ENCODE measurements at places on chromosomes 3 and 15.

- no peak for DNase-seq
Observed at GRCh38 chr3:18919158-18919557, 229.2 kb upstream of the KCNH8 start.

DNA sequence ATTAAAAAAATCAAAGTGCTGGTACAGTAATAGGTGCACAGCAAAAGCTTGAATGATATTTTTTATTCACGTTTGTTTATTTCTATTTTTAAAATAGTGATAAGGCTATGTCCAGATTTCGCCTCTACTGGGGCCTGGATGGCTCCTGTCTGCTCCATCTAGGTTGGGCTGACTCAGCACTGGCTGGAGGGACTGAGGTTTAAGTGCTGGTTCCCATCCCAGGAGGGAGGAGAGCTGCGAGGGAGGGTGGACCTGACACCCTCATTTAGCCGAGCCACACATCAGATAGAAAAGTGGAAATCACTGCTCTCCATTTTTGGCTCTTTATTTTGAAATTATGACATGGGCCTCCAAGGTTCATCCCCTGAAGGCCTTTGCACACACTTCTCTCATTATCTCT lies 95.4 kb upstream of the AGBL1 start:
- no peak for DNase-seq

- no peak for DNase-seq
Observed at GRCh38 chr15:38782156-38782555, 217.5 kb upstream of the RASGRP1 start.

DNA sequence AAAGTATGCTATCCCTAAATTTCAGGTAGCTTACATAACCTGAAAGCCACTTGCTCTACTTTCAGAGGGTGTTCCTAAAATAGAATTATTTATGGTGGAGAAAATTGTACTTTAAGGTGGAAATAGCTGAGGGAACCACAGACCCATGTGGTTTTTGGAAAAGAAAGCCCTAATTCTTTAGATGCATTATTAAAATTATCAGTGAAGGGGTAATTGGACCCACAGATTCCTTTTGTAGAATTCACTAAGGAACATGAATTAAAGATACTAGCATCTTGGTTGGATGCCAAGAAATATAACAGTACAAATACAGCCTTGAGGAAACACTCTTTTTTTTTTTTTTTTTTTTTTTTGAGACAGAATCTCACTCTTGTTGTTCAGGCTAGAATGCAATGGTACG lies 37.8 kb downstream of the DPPA2 start:
- DNase-seq: no peak

DNA sequence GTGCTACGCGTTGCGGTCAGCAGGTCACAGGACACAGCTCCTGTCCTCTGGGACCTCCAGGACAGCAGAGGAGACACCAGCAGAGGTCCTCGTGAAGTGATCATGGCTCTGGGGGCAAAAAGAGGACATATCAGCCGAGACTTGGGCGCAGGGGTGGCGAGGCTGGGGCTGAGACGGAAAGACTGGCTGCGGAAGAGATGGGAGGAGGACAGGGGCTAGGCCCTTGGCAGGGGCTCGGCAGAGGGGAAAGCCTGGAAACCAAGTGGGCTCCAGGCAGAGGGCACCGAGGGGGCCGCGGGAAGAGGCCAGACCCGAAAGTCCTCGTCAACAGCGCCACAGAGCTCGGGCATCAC lies 4.9 kb upstream of the CFAP100 start:
- no peak for DNase-seq

DNA sequence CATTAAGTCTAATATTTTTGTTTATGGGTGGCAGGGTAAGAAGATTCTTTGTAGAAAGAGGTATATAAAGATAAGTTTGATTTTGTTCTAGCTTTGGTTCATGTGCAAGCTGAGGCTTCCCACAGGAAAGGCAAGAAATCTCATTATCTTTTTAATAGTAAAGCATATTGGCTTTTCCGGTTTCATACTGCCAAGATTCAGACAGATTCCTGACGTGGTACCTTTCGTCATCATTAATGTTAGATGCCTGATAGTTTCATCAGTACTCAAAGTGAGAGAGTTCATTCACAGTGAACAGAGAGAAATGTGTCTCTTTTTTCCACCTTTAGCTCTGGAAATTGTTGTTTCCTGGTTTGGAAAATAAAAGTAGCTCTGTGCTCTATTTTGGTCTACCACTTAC lies 16.5 kb downstream of the TPM1 start:
- DNase-seq: no peak

GRCh38 chr3:183626877-183627594 lies 8.4 kb upstream of the KLHL24 start:
- DNase-seq: no peak

DNA sequence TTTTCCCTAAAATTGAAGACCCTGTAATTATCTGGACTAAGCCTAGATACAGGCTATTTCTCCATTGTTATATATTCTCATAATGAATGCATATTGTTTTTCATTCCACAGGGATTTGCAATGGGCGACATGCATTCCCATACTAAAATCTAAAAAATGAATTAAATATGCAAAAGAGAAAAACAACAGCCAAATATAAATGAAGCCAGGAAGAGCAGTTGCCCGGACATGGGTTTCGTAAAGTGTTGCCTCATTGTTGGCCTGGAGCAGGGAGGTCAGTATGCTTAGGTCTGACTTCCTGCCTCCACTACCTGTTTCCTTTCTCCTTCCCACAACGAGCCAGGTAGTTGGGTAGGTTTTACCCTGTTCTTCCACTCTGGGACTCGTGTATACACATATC lies 27.1 kb upstream of the SLCO3A1 start:
- DNase-seq: no peak

DNA sequence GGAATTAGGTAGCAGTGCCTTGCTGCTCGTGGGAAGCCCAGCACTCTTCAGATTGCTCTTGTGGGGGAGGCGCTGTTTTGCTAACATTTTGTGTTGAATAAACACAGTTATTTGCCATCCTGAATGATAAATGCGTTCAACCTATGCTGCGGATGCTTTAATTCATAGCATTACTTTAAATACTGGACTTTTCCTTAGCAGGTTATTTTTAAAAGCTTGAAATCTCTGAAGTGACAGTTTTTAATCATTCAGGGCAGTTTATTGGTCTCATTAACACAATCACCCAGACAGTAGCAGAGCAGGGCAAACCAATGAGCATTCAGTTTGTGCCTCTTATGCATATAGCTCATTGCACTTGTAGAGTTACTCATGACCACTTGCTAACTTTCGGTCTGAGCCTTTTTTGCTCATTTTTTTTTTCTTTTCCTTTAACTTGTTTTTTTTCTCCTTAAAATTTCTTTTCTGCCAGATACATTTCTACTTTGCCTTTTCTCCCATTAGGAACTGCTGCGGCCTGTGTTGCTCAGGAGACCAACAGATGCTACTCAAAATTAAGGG lies 5.2 kb downstream of the CACNA2D3 start:
- no peak for DNase-seq

DNA sequence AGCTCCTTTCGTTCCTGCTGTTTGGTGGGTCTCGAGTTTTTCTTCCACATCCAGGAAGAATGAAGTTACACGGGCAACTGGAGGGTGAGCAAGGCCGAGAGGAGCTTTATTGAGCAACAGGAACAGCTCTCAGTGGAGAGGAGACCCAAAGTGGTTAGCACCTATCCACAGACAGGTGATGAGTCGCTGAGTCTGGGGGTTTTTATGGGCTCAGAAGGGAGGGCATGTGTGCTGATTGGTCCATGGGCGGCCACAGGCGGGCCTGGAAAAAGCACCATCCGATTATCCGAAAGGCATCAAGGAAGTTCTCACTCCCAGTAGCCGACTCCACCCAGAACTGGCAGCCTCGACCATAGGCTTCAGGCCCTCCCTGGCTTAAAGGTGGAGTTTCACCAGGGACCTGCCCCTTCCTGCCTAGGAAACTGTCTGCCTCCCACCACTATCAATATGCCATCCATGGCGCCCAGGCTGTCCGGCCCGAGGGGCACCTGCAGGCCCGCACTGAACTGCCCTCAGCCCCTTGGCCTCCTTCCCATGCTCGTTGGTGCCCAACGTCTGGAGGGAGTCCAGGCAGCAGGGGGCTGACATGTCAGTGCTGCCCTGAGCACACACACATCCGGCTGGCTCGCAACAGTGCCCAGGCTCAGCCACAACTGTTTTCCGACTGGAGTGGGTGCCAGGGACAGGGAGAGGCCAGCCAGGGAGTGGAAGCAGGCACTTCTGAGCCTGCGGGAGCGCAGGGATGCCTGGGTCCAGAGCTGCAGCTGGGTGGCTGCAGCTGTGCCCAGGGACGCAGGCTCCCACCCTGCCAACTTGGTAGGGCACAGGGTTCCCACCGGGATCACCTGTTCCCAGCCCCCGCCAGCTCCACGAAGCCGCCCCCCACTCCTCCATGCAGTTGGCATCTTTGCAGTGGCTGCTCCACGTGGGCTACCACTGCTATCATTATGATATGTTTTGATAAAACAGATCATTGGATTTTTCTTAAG lies 170.2 kb downstream of the FNDC3B start:
- no peak for DNase-seq

DNA sequence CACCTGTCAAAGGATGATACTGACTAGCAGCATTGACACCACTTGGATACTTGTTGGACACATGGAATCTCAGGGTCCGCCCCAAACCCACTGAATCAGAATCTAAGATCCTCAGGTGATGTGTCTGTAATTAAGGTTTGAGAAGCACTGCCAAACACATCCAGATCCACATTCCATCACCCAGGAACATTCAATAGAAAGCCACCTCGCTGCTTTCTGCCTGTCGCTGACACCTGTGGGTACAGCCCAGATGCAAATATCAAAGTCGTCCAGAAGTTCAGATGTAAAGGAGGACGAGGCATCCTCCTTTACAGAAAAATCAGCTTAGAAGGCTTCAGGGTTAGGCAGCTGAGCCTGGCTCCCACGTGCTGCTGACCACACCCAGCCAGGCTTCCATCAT lies 5.2 kb upstream of the RPS17 start:
- no peak for DNase-seq

DNA sequence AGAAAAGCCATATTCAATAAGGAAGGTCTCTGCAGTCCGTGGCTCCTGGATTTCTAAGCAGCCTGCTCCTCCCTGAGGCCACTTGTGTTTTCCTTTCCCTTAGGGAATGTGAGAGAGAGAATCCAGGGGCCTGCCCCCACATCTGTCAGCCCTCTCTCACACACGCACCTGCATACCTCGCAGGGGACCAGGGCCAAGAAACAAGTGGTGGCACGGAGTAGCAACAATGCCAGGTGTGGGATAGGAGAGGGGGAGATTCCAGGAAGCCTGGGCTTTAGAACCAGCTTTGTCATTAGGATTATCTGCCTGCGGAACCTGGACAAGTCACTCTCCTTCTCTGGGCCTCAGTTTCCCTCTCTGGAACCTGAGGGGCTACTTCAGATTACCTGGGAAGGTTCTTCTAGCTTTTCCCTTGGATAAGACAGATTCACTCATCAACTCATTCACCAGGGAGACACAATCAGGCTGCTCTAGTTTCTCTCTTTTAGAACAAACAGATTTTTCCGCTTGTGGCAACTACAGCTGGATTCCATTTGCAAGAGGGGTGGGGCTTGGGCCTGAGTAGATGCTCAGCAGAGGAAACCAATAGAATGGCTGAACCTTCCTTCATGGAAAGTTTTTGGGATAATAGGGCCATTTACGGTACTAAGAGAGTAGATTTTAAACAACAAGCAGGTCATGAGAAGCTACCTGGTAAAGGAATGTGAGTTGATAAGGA lies 19.5 kb downstream of the BCL6 start:
- DNase-seq: no peak

- no peak for DNase-seq
Observed at GRCh38 chr15:67174864-67175573, 79.4 kb downstream of the AAGAB start.

- DNase-seq: no peak
Observed at GRCh38 chr3:3356846-3357245, 177.4 kb upstream of the CRBN start.

DNA sequence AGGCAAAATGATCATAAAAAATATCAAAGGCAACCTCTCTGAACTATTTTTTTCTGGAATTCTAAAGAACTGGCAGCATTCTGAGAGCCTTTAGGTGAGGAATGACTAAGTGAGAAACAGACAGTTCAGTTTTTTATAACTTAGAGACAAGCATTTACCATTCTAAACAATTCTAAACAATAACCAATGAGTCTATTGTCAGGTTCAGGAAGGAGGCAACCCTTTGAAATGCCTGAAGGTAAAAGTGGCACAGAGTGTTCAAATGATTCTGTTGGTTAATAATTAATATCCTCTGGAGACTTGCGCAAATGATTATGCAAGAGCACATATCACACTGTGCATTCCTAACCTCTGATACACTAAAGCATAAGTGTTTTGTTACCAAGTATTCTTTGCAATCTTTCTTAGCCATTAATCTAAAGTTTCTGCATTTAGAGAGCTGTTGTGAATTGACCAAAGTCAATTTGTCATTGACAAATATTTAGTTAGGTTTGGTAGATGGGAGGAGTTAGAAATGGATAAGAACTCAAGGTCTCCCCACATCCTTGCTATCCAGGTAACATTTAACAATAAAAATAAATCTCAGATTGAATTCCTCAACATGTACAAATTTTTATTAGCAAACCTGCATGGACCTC lies 9.2 kb upstream of the TGFBR2 start:
- peak; percentile 20 for DNase-seq

GRCh38 chr15:60905587-60905986 lies 323.5 kb downstream of the RORA start:
- DNase-seq: no peak

- no peak for DNase-seq
Observed at GRCh38 chr3:160217675-160218074, 7.5 kb upstream of the C3orf80 start.

DNA sequence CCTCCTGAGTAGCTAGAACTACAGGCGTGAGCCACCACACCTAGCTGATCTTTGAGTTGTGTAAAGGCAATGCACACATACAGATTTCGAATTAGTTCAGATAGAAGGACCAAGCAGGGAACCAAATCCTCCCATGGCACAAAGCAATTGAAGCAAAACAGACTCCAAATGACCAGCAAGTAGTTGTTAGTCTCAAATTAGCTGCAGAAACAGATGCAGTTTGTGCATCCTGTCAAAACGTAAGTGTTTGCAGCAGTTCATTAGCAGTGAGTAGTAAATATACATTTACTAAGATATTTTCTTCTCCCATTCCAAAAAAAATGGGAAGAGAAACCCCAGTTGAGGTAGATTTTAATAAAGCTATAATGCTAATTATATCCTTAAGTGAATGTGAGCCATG lies 15.8 kb upstream of the FAM174B start:
- no peak for DNase-seq

- no peak for DNase-seq
Observed at GRCh38 chr15:85879334-85880163, 84.8 kb upstream of the KLHL25 start.

DNA sequence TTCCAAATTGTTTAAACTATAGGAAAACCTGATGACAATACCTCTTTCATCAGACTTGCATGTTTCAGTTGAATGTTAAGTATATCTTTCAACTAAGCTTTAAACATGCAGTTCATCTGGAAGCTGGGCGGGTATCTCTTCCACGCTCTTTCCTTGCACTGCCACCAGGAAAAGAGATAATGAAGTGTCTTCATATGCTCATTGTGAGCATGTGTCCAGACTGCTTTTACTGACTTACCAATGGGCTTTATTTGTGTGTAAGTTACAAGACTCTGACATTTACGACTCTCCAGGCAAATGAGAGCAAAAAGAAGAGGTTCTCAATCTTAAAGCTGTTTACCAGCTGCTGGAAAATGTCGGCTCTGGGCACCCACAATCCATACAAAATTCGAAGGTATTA lies 52.8 kb downstream of the TMEM212 start:
- DNase-seq: no peak
